ENCODE measurements at places on chromosomes 4 and X. TPM values are rescaled to one million over a fixed set of nuclear protein-coding genes. Genes with fewer than 3 reads are reported as not detected.

DNA sequence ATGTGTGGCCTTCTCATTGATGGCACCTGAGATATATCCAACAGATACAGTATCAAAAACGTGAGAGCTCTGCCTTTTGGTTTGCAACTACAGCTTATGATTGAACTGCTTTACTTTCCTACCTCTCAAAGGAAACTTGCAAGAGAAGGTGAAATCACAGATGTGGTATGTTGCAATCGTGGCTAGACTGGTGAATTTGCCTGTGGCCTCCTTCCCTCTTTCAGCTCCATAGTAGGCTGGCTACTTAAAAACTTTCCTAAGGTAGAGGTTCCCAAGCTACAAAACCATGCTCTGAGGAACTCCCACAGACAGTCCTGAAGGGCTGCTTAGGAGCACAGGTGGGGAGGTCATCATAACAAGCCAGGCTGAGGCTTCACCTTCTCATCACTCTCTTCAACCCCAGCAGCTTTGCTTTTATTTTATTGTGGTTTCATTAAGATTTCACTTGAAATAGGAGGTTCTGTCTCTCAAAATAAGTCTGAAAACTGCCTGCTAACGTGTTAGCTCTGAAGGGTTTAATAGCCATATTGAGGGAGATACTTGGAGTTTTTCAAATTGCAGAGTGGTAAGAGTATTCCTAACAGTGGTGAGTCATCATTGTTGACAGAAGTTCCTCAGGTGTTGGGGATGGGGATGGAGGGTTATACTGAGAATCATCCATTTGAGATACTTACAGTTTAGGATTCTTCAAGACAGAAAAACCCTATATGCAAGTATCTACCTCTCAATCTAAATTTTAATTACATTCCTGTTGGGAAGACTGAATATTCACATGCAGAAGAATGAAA lies 93.5 kb upstream of the UCP1 start:
- no peak overlapping the region for H3K27ac ChIP-seq
- H3K36me3 ChIP-seq: peaks cover 99% of the 10 kb centered on the region
- no peaks in the 10 kb centered on the region for H3K4me1 ChIP-seq

DNA sequence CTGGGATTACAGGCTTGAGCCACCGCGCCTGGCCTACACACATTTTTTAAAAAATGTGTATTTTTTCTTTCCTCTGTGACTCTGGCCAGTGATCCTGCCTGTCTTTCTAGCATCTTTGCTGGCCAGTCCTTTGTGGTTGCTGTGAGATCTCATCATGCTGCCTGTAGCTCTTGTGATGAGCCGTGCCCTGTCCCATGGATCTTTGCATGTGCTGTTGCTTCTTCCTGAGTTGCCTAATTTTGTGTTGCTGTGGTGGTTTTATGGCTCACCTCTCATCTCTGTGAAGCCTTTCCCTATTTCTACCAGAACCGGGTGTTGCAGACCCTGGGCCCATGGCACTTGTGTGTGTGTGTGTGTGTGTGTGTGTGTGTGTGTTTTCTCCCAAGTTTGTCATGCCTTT lies 8.3 kb downstream of the NSD2 start:
- H3K4me1 ChIP-seq: peaks cover 23% of the 10 kb centered on the region
- no peaks in the 10 kb centered on the region for H3K36me3 ChIP-seq
- H3K4me3 ChIP-seq: no peak overlapping the region
- no peaks in the 10 kb centered on the region for H3K27me3 ChIP-seq

- no peak overlapping the region for H3K27ac ChIP-seq
- H3K4me3 ChIP-seq: no peak overlapping the region
- no peaks in the 10 kb centered on the region for H3K27me3 ChIP-seq
Measured at GRCh38 chr4:20618731-20619130, 81.5 kb upstream of the PACRGL start.

DNA sequence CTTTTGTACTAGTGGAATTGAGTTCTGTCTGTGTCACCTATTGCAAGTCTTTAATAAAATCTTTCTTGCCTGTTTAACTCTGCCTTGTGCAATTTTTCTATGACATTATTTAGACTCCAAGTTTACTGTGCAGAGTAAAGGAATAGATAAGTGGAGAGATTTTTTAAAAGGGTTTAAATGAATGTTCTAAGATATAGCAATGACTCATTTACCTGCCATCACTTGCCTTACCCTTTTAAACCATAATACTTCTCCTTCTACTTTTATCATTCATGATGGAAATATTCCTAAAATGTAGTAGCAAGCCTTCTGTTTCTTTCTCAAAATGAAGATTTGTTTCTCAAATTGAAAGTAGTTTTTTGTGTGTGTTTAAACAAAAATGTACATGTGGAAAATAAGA lies 782.8 kb upstream of the MAGEB2 start:
- H3K36me3 ChIP-seq: no peaks in the 10 kb centered on the region
- H3K27ac ChIP-seq: no peak overlapping the region
- no peak for DNase-seq
- no peaks in the 10 kb centered on the region for H3K4me1 ChIP-seq

GRCh38 chr4:6294705-6295421 lies 25.2 kb downstream of the WFS1 start:
- H3K27me3 ChIP-seq: no peaks in the 10 kb centered on the region
- no peaks in the 10 kb centered on the region for H3K4me1 ChIP-seq
- DNase-seq: no peak
- no peaks in the 10 kb centered on the region for H3K36me3 ChIP-seq
- H3K27ac ChIP-seq: no peak overlapping the region

GRCh38 chr4:177242651-177243286 lies 66.9 kb upstream of the NEIL3 start:
- no peaks in the 10 kb centered on the region for H3K36me3 ChIP-seq
- H3K4me3 ChIP-seq: no peak overlapping the region
- DNase-seq: no peak
- no peaks in the 10 kb centered on the region for H3K27me3 ChIP-seq
- no peaks in the 10 kb centered on the region for H3K4me1 ChIP-seq

DNA sequence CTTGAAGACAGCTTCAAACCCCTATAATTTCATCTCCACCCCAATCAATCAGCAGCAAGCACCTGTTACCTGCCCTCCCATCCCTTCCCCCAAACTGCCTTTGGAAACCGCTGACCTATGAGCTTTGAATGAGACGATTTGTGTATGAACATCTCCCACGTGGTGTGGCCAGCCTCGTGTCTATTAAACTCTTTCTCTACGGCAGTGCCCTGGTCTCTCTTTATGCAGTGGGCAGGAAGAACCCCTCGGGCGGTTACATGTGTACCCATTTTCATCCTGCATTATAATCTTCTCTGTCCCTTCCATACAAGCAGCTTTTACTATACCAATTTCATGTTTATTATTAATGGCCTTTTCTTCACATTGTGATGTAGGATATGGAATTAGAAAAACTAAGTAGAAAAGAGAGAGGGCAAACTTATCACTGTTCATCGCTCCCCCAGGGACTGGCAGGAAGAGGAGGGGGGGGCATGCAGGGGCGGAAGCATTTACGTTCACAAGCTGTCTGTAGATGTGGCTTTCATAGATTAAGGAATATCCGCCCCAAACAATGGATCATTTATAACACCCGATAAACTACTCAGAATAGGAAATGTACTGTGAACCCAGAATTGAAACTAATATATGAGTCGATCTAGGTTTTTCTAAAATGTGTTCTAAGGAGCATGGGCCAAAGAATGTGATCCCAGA lies 95.5 kb upstream of the ZNF518B start:
- H3K4me1 ChIP-seq: no peaks in the 10 kb centered on the region
- peaks cover 2% of the 10 kb centered on the region for H3K27me3 ChIP-seq
- H3K4me3 ChIP-seq: no peak overlapping the region
- H3K36me3 ChIP-seq: no peaks in the 10 kb centered on the region

USP17L15 gene
- not detected for total RNA-seq

Data from heart left ventricle (tissue), 16 donors.